ENCODE measurements at places on chromosomes 7 and 10.

DNA sequence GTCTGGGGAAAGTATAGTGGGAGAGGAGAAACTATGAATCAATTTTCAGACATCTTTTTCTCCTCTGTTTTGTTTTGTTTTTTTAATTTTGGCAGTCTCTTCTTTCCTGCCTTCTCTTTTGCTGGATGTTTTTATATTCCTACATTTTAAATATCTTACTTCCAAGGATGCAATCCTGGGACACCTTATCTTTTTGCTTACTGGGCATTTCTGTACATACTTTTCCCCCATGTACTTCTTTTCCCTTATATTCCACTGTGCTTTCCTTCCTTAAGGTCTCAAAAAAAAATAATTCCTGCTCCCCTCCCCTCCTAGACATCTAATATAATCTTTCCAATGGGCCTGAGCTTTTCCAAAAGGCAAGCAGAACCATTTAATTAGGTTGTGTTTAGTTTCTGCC is 701.1 kb downstream of the NRG3 start:
- DNase-seq, result no peak

GRCh38 chr7:11332186-11332864 is 358.7 kb downstream of the PHF14 start:
- no peak for DNase-seq

- DNase-seq, result no peak
Measured at GRCh38 chr10:5293691-5294550, 70.8 kb upstream of the UCN3 start.

DNA sequence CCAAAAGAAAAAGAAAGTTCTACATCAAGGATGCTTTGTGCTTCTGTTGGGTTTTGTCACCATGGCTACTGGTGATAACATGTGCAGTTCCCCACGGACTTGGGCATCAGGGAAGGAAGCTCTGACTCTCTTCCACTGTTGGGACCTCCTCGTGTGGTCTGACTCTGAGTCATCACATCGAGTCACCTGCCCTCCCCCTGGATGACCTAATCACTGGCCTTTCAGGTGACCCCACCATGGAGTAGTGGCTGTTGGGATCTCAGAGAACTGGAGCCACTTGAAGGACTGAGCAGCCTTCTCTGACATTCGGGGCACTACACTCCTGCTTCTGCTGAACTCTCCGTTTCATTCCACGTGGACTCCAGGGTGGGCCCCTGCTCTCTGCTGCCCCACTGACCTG is 60.8 kb upstream of the DOCK1 start:
- DNase-seq, result no peak

Data from coronary artery (tissue), 2 donors.